ENCODE measurements at places on chromosomes 1 and 21.

GRCh38 chr21:26845759-26846035, 488 bp upstream of the ADAMTS1 start:
- no peak for DNase-seq

- DNase-seq = no peak
These were observed 45.7 kb upstream of the DISC1 start for GRCh38 chr1:231580874-231581273.

DNA sequence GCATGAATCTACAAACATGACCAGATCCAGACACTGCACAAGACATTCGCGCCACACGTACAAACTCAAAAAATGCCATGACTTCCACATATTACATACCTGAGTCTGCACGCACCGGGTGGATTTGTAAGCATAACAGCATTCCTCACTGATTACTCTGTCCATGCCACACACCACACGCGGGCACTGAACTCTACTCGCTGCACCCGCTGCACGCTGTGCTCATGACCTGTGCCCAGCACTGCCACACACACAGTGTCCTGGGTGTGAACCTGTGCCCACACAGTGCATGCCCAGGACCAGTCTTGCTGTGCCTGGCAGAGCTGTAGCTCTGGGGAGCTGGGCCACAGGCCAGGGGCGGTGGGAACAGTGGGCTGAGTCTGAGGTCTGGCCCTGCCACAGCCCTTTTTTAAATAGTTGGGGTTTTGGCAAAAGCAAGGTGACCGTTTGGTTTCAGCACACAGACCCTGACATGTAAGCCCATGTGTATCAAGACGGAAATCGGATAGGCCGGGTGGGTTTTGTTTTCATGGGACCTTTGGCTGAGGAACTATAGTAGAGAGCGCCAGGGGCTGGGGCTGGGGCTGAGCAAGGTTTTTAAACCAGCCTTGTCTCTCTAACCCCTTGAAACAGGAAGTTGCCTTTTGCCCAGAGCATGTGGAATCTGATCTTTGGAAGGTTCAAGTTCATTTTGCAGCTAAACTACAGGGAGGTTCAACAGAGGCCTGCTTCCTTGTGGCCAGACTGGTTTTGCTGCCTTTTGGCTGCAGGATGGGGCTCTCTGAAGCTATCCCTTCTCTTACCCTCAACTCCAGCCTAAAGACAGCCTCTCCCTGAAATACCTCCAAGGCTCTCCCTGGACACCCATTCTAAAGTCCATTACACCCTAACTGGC, 12.3 kb upstream of the GOLT1A start:
- no peak for DNase-seq

DNA sequence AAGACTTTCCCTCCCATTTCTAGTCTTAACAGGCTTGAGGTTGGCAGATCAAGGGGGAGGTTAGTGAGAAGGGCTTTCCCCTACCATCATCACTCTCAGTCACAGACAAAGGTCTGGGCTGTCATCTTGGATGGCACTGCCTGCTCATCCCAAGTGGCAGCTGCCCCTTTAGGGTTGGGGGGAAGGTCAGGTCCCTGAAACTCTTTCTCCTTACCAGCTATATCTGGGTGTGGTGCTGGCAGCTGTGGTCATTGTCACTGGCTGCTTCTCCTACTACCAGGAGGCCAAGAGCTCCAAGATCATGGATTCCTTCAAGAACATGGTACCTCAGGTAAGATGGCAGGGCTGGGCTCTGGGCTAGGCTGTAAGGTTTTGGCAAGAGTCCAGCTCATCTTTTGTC, 8.2 kb downstream of the ATP1A2 start:
- no peak for DNase-seq

DNA sequence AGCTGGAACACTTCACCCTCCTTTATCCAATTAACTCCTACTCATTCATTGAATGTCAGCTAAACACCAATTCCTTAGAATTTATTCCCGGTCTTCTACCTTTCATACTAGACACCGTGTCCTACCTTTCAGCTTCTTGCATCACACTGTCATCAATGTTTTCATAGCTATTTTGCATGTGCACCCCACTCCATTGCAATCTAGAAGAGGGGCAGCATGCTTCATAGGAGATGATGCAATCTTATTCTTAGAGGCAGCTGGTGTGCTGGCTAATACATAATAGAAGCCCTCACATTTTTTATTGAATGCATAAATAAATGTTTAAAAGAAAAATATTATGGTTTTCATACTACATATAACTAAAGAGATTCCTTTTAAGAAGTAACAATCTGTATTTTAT, 123.6 kb downstream of the DSCAM start:
- no peak for DNase-seq

DNA sequence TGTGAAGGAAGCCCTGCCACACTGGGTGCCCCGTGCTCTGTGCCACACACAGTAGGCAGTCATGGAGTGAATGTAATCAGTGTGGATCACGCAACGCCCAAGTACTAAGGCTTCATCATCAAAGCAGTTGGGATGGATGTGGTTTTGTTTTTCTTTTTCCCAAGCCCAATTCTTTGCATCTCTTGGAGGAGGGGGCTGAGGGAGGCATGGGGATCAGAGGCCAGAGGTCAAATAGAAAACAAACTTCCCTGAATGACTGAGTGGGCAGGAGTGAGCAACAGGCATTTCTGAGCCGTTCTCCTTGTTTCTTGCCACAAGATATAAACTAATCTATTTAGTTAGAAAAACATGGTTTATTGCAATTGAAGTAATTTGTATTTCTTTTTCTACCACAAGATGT, 85.3 kb downstream of the TRABD2B start:
- no peak for DNase-seq

GRCh38 chr21:44858291-44858690, 15.2 kb downstream of the PTTG1IP start:
- DNase-seq = no peak

- no peak for DNase-seq
These were observed 136.7 kb upstream of the RAVER2 start for GRCh38 chr1:64608005-64608650.

GRCh38 chr1:236421022-236421421, 26.9 kb downstream of the EDARADD start:
- no peak for DNase-seq

DNA sequence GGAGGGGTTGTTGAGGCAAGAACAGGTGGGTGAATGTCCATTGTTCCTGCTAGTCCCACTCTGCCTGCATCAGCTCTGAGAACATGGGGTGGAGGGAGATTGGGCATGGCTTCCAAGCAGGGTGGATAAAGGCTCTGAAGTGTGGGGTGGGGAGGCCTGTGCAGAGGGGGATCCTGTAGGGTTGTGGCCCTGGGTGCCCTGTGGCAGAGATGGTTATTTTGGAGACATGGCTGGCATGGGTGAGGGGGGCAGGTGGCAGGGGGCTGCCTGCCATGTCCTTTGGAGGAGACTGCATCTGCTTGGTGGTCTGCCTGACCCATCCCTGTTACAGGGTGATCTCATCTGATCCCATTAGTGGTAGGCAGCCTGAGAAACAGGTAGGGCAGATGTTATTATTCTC, 11.2 kb downstream of the MYOG start:
- no peak for DNase-seq

DNA sequence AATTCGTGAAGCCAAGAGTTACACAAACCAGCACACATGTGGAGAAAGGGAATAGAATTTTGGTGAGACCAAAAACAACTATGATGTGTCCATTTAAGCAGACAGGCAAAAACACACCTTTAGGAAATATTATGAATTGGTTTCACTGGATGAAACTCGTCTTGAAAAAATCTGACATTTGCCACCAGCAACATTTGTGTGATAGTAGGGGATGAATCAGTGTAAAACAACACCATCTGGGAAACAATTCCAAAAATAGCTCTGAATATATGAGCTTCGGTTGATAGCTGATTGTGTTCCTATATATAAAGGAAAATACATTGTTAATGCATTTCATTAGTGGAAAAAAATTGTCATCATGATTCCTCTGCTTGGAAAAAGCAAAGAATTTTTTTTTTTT, 327.8 kb downstream of the PAPPA2 start:
- DNase-seq = no peak

- no peak for DNase-seq
These were observed 73.8 kb downstream of the BCAR3 start for GRCh38 chr1:93607814-93608186.

- DNase-seq = no peak
These were observed 53.6 kb downstream of the PEX14 start for GRCh38 chr1:10528066-10529014.

DNA sequence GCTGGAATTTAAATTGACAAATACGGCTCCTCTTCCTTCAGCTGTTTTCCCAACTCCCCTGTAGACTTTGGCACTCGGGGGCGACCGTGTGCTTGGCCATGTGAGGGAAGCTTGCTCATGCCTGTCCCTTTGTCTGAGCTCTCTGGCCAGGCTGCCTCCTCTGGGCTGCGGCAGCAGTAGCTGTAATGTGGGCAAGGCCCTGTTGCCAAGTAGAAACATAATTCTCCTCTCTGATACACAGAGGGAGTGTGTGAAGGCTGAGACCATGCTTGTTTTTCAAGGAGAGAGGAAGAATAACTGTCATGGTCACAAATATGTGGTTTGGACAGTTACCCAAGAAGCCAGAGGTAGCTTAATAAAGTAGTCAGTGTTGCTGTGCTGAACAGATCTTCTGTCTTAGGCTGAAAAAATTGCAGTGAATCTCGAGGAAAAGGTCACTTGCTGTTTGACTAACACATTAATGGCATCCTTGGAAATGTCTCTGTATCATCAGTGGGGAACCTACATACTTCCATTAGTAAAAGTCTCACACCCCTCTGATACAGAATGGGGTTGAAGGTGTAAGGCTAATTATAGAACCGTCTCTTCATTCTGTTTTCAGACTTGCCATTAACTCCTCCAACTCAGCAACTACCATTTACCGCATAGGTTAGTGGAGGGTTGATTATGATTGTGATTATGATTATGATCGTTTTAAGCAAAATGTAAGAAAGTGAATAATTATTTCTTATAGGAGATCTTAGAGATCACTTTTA, 94.6 kb downstream of the TGFB2 start:
- DNase-seq = no peak

GRCh38 chr1:155993595-155993994, 15.2 kb upstream of the ARHGEF2 start:
- no peak for DNase-seq

GRCh38 chr1:212257157-212257556, 28.1 kb upstream of the PPP2R5A start:
- no peak for DNase-seq

DNA sequence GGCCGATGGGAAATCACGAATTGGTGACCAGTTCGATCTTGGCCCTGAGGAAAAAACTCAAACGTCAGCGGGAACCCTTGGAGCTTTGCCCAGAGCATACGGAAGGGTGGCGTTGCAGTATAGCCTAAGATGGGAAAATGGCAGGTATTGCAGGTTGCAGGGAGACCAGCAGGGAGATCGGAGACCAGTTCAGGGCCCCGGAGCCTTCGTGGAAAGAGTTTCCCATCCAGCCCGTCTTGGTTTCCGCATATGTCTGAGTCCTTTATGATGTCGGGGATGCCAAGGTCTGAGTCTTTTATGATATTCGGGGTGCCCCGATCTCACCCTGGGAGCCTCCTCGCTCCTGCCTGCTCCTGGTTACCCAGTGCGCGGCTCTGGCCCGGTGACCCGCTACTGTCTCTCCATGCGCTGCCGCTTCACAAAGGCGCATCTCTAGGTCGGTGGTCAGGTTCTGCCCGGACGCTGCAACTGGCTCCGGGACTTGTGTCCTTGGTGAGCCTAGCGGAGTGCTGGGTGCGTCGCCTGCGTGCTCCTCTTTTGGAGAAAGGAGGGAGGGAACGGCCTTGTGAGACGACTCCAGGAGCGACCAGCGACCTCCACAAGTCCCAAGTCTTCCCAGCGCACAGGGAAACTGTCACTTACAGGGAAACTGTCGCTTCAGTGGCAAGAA, 94.2 kb downstream of the PRKAB2 start:
- DNase-seq = no peak

GRCh38 chr1:48947761-48948537, 171.3 kb upstream of the BEND5 start:
- no peak for DNase-seq

GRCh38 chr1:52368383-52369172, 2.6 kb upstream of the CC2D1B start:
- DNase-seq = peak; percentile 45

- no peak for DNase-seq
These were observed 126.2 kb downstream of the PRRX1 start for GRCh38 chr1:170790175-170790574.

DNA sequence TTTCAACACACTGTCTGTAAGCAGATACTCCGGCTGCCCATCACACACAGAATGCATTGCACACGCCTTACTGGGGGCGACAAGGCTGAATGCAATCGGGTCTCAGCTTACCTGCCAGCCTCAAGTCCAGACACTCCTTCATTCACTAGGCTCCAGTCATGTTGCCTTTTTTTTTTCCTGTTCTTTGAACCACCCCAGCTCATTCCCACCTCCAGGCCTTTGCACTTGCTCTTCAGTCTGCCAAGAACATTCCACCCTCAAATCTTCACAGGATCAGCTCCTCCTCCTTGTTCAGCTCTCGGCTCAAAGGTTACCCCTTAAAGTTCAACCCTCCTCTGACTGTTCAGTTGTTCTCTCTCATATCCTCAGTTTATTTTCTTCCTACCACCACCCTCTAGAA, 181.9 kb upstream of the ESRRG start:
- DNase-seq = no peak

GRCh38 chr1:234866007-234866866, 256.3 kb upstream of the IRF2BP2 start:
- DNase-seq = no peak

- DNase-seq = no peak
These were observed 37.0 kb downstream of the TBCE start for GRCh38 chr1:235404190-235404589.

- DNase-seq = no peak
These were observed 110.5 kb downstream of the OSBPL9 start for GRCh38 chr1:51727366-51727765.

GRCh38 chr1:163227126-163227525, 24.4 kb upstream of the RGS5 start:
- DNase-seq = no peak

GRCh38 chr21:17435565-17436543, 77.0 kb upstream of the CXADR start:
- no peak for DNase-seq

DNA sequence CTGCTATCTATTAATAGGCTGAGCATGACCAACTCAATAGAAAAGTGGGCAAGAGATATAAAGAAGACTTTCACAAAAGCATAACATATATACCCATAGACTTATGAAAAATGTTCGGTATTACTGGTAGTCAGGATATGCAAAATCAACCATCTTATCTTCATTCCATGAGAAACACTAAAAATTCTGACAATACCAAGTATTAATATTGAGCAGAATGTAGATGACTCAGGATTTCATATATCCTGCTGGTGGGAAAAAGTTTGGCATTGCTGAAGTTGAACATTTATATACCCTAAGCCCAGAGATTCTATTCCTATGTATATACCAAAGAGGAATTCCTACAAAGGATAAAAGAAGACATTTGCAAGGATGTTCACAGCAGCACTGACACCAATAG, 138.3 kb downstream of the CLEC20A start:
- DNase-seq = no peak

GRCh38 chr1:164720440-164721227, 161.7 kb downstream of the PBX1 start:
- DNase-seq = no peak
